Left ventricle myocardium inferior (tissue), 1 donor: ENCODE measurements at places on chromosomes 5 and 9.

GRCh38 chr9:110837401-110838005, 168.9 kb downstream of the MUSK start:
- DNase-seq = no peak

- DNase-seq = no peak
These were observed 605.2 kb downstream of the CCDC171 start for GRCh38 chr9:16158093-16158492.

DNA sequence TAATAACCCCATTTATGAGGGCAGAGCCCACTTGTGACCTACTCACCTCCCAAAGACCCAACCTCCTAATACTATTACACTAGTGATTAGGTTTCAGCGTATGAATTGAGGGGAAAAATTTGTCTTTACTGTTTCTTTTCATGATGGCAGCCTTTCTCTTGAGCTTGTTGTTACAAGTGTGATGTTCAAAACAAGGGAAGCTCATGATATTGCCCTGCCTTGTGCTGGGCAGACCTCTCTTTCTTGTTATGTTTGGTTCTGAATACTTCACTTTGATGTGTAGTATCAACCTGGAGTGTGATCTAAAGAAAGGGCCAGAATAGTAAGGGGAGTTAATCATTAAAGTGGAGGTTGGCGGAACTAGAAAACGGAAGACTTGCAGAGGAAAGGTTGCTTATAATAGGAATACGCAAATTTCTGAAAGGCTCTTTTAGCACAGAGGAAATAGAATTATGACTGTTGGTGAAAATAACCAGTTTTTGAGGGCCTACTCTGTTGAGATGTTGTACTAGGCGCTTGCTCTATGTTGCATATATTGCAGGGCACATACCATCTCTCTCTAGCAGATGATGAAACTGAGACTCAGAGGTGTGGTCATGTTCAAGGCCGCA, 68.2 kb downstream of the MELK start:
- DNase-seq = no peak

GRCh38 chr5:134136221-134136631, 21.7 kb downstream of the TCF7 start:
- peak; percentile 6 for DNase-seq

DNA sequence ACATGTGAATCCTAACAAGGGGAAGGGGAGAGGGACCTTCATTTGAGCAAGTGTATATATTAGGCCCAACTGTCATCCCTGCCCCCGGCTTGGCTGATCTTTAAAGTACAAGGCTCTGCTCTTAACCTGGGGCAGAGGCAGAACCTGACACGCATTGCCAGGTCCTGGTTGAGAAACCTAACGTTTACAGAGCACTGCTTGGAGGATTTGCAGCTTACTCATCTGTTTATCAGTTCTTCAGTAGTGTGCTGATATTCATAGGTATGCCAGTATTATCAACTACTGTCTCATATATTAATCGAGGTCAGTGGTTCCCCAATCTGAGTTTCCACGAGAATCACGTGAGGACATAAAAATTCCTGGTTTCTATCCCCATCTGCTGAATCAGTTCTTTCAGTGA, 50.4 kb downstream of the ACO1 start:
- DNase-seq = no peak

DNA sequence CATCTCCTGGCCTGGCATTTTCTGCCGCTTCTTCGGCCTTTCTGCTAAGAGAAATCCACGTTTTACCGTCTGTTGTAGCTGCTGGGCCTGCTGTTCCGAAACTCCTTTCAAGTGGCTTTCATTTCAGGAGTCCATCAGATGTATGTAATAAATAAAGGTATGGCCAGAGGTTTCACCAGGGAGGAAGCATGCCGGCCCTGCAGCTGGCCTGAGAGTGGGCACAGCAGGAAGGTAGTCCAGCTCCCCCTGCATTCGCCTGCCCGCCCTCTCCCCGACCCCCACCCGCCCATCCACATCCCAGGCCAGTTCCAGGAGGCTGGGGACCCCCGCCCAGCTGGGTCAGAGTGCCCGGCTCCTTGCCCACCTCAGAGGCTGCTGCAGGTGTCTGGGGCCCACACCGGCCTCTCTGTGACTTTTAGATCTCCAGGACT, 46.4 kb upstream of the EXOC3 start:
- no peak for DNase-seq

- DNase-seq = no peak
These were observed 89.7 kb upstream of the CCNG1 start for GRCh38 chr5:163347671-163348070.

- DNase-seq = no peak
These were observed 22.4 kb downstream of the CXXC5 start for GRCh38 chr5:139670369-139671095.

DNA sequence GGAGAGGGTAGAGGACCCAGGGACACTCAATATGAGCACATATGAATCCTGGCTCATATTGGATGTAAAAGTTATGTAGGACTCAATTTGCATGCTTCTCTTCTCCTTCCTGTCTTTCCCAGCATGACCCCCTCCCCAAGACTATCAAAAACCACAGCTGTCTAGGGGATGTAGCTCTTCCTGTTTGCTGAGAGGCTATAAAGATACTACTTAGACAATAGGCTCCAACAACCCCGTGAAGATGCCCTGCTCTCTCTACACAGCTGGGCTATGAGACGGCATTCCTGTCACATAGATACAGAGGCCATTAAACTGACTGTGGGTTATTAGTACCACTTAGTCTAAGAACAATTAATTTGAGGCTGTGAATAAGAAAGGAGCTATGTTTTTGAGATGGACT, 56.5 kb upstream of the PCSK1 start:
- DNase-seq = no peak

GRCh38 chr9:128771094-128771721, 519 bp downstream of the ZER1 start:
- DNase-seq = no peak

- no peak for DNase-seq
These were observed 140.2 kb downstream of the PAX5 start for GRCh38 chr9:36893911-36894310.

DNA sequence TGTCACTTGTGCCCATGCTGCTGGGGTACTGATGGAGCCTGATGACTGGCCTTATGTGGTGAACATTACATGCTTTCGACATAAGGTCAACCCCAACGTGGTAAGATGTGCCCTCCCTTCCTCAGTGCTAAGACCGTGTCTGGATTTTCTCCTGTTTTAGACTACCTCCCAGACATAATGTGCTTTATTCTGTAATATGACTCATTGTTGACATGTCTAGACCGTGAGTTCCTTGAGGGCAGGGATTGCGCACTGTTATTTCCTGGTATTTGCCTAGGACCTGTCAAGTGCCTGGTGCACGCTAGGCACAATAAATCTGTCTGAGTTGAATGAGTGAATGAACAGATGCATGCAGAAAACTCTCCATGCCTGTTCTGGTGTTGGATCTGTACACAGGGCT, 346.0 kb downstream of the KDM4C start:
- DNase-seq = no peak

- DNase-seq = no peak
These were observed 15.4 kb upstream of the F2R start for GRCh38 chr5:76700571-76700970.

DNA sequence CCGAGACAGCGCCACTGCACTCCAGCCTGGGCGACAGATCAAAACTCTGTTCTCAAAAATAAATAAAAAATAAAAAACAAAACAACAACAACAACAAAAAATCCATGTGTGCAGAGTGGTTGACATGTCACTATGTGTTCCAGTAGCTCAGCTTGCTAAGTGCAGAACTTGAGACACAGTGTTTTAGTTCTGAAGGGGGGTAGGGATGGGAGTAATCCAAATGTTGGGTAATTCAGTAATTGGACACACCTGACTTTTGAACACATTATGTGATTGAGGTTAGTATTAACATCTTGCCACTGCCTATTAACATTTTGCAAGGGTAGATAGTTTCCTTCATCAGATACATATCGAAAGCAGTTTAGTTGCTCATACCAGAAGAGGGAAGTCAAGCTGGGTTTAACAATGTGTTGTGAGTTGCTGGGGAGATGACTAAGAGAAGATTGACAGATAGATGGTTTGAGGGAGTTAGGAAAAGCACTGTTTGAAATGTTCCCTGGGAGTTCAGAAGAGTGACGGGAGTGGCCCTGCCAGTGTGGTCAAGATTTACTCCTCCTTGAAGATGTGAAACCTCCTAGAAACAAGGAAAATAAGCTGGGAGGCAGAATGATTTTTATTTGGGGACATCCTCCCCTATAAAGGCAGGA, 928 bp downstream of the HACD4 start:
- DNase-seq = no peak
